ENCODE measurements at places on chromosomes 16 and 17.

GRCh38 chr17:27551701-27552248 is 79.2 kb upstream of the LGALS9 start:
- no peak for DNase-seq

- peak; percentile 86 for DNase-seq
Measured at GRCh38 chr17:44360826-44361225, 2.8 kb downstream of the FAM171A2 start.

DNA sequence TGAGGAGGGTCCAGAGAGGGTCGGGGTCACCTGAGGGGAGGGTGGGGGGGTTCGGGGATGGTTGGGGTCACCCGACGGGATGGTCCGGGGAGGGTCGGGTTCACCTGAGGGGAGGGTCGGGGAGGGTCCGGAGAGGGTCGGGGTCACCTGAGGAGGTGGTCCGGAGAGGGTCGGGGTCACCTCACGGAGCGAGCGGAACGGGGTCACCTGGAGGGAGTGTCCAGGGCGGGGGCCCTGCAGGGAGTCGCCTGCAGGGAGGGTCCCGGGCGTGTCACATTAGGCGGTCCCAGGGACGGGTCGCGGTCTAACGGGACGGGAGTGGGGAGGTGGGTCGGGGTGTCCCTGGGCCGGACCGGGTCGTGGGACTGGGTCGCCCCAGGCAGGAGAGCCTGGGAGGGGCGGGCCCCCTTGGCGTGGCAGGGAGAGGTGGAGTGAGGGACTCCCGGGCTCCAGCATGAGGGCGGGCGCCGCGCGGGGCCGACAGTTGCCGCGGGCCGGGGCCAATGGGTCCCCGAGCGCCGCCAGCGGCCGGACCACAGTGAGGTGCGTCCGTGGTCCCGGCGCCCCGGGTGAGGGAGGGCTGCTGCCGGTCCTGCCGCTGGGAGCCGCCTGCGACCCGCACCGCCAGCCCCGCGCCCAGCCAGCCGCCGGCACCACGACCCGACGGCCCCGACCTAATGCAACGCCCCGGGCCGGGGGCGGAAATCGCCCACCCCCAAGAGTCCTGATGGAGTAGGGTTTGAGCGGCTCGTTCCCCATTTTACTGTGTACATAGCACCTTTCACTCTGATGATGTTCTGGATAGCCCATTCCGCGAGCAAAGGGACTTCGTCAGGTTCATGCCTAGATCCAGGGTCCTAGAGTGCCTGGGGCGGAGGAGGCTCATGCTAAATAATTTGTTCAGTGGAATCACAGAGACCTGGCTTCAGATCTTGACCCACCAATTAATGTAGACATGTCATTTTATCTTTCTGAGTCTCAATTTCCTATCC is 1.2 kb upstream of the ABCA3 start:
- DNase-seq, result no peak

GRCh38 chr17:6670571-6670970 is 19.0 kb downstream of the C17orf100 start:
- no peak for DNase-seq

DNA sequence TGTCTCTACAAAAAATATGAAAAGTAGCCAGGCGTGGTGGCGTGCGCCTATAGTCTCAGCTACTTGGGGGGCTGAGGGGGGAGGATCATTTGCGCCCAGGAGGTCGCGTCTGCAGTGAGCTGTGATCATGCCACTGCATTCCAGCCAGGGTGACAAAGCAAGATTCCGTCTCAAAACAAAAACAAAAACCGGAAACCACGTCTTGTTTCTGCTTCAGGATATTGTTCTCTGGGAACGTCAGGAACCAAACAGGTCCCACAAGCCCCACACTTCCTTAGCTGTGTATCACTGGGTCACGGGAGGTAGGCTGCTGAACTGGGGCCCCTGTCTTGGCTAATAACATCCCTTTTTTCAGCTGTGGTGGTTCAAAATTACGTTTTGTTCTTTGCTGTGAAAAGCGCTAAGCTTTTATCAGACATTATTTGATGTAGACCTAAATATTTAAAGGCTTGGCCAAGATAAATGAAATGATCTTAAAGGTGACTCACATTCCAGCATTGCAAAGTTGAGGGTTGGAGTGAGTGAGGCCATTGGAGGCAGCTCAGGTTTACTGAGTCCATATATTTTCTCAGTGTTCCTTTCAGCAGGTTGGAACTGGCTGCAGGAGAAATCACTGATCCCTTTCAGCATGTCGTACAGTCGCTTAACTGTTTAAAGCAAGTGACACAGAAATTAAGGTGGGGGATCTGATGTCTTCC is 16.4 kb upstream of the SEC14L1 start:
- no peak for DNase-seq

DNA sequence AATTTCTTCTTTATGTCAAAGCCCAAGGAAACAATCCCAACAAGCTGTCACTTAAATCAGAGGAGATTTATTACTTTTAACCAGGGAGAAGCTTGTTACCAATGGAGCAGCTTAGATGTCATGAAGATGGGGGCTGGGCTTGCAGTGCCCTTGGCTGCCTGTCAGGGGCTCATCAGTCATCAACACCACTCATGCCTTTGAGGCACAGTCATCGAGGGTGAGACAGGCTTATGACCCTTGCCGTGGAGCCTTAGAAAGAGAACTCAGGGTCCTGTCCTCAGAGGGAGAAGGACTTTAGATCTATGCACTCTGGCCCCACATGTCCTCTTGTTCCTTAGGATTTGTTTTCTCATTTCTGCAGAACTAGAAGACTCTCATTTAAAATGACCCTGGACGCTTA is 318.3 kb downstream of the CBLN1 start:
- no peak for DNase-seq

DNA sequence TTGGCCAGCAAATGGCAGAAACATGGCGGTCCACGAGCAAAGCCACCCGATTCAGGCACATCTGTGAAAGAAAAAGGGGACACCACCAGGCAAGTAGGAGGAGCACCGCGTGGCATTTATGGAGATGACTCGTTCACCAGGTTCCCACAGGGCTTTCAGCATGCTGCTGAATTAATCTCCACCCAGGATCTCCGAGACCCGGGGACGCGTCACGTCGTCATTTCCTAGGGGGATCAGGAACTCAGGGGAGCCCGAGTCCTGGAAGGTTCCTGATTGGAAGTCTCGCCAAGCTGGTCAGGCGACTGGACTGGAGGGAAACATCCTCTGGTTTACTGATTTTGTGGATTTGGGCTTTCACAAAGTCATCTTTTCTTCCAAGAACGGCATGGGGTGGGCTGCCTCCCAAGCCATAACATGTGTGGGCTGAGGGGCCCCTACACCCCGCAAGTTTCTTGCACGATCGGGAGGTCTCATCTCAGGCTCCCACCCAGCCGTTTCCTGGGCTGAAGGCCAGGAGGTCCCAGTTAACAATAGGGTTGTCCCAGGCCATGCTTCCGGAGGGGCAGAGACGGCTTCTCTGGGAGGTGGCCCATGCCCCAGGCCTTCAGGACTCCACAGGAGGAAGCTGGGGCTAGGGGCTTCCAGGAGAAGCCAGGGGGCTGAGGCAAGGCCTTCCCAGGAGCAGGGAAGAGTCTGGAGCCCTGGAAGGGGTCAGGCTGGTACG is 645 bp downstream of the DNAH17 start:
- DNase-seq, result no peak

DNA sequence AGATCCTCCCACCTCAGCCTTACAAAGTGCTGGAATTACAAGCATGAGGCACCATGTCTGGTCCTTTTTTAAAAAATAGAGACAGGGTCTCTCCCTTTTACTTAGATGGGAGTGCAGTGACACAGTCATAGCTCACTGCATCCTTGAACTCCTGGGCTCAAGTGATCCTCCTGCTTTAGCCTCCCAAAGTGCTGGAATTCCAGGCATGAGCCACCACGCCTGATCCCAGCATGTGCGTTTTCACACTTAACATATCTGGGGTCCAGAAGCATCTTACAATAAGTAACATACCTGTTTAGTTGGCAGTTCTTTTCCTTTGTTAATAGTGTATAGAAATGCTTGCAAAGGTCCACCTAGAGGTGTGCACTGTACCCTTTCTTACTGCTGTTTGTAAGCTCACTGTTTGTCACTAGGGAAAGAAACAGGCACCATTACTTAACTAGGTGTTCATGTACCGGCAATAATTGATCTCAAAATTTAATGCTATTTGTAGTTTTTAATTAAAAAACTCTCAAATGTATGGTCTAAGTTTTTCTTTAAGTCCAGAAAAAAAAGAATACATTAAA is 221.7 kb downstream of the RPTOR start:
- no peak for DNase-seq

DNA sequence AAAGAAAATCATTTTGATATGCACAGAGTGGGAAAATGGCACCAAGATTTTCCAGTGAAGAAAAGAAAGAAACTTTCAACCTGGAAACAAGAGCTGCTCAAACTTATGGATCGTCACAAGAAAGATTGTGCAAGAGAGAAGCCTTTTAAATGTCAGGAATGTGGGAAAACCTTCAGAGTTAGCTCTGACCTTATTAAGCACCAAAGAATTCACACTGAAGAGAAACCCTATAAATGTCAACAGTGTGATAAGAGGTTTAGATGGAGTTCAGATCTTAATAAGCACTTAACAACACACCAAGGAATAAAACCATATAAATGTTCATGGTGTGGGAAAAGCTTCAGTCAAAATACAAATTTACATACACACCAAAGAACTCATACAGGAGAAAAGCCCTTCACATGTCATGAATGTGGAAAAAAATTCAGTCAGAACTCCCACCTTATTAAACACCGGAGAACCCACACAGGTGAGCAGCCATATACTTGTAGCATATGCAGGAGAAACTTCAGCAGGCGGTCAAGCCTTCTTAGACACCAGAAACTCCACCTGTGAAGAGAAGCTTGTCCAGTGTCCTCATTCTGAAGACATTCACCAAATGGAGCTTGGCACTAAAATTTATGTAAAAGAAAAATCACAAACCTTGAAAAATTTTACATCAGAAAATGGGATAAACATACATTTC is 12.2 kb downstream of the ZNF75A start:
- DNase-seq, result no peak

Measured in H7 (cell line).